ENCODE measurements at places on chromosomes 1 and 21.

DNA sequence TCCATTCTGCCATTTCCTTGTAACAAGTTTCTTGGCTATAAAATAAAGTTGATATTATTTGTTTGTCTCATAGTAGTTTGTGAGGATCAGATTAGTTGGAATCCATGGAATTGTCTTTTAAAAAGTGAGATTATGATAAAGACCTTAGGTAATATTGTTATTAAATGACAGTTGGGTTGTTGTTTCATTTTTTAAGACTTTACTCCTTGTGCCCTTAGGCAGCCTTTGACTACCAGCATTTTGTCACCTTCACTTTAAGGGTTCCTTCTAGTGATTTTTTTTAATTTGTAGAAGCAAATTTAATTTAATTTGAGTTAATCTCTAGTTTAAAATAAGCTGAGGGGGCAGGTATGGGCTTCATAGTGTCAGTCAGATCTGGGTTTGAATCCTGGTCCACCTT, 84.6 kb upstream of the ZNF326 start:
- DNase-seq, result no peak

DNA sequence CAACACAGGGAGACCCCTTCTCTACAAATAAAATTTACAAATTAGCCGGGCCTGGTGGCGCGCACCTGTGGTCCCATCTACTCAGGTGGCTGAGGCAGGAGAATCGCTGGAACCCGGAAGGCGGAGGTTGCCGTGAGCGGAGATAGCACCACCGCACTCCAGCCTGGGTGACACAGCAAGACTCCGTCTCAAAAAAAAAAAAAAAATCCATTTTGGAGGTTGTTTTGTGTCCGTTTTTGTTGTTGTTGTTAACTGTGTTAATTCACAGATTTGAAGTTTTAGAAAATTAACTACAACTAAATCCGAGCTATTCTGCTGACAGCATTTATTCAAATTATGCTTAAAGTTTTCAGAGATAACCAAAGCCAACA, 618 bp downstream of the CLCC1 start:
- peak; percentile 62 for DNase-seq

- DNase-seq, result no peak
Observed at GRCh38 chr1:150121236-150121862, 28.4 kb upstream of the PLEKHO1 start.

- no peak for DNase-seq
Observed at GRCh38 chr1:117564227-117565075, 41.4 kb upstream of the TENT5C start.

GRCh38 chr21:40143822-40144525, 276.7 kb downstream of the PCP4 start:
- peak; percentile 43 for DNase-seq

- DNase-seq, result no peak
Observed at GRCh38 chr1:196464480-196464941, 143.7 kb downstream of the KCNT2 start.

- no peak for DNase-seq
Observed at GRCh38 chr1:29416267-29417146, 180.2 kb downstream of the PTPRU start.

DNA sequence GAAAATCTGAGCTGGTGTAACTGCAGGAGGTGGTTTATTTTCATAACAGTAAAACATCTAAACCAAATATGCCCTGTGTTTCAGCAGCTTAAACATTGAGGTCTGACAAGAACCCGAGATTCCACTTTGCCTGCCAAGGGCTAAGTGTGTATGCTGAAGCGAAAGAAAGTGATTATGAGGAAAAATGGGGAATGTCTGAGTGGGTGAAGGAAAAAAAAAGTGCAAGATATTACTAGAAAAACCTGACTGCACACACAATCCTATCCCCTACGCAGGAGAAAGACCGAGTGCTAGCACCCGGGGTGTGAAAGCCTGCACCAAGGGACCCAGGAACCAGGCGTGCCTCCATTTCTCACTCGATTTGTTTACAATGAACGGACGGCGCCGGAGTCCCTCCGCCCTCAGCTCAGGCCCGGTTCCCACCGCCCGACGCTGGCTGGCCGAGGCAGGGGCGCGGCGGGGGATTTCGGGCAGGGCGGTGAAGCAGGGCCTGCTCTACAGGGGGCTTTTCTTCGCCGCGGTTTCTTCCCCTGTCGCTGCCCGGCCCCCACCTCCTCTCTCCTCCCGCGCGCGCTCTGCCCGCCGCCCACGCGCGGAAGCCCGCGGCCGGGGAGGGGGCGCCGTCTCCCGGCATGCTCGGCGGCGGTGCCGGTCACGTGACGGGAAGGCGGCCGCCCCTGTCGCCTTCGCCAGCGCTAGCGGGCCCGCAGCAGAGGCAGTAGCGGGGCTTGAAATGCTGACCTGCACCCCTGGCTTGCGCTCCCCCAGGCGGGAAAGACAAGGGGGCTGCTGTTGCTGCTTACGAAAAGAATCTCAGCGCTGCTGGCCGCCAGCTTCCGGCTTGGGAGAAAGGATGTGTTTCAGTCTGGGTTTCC, 35.9 kb downstream of the ITPKB start:
- peak; percentile 84 for DNase-seq

DNA sequence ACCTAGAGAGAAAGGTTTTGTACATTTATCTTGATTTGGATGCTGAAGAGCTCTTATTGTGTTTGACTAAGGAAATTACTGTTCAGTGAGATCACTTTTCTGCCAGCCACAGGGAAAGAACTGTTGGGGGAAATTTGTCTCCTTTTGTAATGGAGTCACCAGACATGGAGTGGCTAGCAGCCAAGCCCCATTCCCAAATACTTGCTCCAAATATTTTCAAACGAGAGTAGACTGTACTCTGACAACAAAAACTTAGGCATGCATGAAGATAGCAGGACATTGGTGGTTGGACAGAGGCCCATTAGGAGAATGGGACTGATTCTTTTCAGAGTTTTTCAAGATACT, 21.1 kb downstream of the IPO9 start:
- DNase-seq, result no peak

DNA sequence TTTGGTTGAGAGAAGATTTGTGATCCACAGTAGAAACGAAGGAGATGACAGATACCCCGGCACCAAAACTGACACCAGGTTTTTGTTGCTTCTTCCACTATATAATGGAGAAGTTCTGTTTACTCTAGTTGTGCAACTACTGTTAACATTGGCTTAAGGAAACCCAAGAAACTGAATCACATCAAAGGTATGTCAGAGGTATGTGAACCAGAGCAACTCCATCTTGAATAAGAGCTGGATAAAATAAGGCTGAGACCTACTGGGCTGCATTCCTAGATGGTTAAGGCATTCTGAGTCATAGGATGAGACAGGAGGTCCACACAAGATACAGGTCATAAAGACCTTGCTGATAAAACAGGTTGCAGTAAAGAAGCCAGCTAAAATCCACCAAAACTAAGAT, 173.7 kb upstream of the CAMK1G start:
- DNase-seq, result no peak

DNA sequence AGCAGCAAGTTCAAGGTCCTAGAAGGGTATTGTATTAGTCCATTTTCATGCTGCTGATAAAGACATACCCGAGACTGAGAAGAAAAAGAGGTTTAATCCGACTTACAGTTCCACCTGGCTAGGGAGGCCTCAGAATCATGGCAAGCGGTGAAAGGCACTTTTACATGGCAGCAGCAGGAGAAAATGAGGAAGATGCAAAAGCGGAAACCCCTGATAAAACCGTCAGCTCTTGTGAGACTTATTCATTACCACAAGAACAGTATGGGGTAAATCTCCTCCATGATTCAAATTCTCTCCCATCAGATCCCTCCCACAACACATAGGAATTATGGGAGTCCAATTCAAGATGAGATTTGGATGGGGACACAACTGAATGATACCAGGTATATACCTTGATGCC, 409.5 kb downstream of the NTNG1 start:
- DNase-seq, result no peak

DNA sequence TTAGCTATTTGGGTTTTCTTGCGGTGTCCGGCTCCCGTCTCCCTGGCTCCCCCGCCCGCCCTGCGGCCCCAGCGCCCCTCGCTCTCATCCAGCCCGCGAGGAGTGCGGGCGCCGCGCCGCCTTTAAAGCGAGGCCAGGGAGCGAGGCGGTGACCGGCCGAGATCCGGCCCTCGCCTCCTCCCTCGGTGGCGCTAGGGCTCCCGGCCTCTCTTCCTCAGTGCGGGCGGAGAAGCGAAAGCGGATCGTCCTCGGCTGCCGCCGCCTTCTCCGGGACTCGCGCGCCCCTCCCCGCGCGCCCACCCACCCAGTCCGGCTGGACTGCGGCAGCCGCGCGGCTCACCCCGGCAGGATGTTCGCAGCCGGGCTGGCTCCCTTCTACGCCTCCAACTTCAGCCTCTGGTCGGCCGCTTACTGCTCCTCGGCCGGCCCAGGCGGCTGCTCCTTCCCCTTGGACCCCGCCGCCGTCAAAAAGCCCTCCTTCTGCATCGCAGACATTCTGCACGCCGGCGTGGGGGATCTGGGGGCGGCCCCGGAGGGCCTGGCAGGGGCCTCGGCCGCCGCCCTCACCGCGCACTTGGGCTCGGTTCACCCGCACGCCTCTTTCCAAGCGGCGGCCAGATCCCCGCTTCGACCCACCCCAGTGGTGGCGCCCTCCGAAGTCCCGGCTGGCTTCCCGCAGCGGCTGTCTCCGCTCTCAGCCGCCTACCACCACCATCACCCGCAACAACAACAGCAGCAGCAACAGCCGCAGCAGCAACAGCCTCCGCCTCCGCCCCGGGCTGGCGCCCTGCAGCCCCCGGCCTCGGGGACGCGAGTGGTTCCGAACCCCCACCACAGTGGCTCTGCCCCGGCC, 492 bp downstream of the HLX start:
- DNase-seq, result peak; percentile 24

DNA sequence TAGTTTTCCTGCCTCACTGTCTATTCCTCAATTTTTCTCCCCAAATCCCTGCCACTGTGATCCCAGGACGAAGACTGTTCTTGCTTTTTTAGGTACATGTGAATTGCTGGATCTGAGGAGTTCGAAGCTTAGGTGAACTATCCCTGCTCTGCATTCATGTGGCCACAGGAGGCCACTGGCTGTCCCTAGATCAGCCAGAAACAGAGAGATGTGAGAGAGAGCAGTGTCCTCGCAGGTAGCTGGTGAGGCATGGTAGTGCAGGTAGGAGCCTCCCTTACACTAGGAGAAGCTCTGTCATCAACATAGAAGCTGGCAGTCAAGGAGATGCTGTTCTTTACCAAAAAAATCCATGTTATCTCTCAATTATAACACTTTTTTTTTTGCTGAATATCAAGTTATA, 71.5 kb downstream of the USP24 start:
- DNase-seq, result peak; percentile 31

- DNase-seq, result peak; percentile 23
Observed at GRCh38 chr1:84847253-84848250, 45.5 kb downstream of the LPAR3 start.

DNA sequence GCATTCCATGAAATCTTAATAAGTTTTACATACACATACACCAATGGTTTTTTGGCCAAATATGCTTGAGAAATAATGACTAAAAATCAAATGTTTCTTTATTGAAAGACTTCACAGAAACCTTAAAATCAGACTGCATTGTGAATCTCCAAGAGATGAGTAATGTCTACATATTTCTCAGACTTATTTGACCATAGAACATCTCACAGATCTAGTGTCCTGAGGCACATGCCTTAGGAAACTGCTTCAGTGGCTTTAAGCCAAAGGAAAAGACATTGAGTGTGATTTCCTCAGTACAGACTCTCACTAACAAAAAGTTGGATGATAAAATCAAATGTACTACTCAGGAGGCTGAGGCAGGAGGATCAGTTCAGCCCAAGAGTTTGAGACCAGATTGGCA, 6.2 kb upstream of the C1orf105 start:
- DNase-seq, result no peak

GRCh38 chr1:65894738-65895605, 102.3 kb downstream of the PDE4B start:
- DNase-seq, result no peak

GRCh38 chr1:45410850-45411509, 70.7 kb upstream of the MUTYH start:
- no peak for DNase-seq

DNA sequence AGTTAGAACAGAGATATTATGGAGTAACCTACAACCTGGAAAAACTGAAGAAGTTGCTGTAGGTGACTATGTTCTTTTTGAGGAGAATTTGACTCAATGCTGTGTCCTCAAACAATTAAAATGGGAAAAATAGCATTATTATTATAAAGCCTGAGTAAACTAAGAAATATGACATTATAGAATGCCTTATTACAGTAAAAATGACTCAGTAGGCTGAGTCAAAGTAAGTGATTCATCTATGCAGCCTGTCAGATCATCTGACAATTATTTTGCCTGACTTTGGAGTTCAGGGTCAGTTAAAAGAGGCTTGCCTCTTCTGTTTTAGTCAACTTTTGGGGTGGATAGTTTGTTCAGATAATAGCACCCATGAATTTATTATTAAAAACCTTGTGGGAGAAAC, 150.8 kb upstream of the PTGFR start:
- DNase-seq, result no peak

DNA sequence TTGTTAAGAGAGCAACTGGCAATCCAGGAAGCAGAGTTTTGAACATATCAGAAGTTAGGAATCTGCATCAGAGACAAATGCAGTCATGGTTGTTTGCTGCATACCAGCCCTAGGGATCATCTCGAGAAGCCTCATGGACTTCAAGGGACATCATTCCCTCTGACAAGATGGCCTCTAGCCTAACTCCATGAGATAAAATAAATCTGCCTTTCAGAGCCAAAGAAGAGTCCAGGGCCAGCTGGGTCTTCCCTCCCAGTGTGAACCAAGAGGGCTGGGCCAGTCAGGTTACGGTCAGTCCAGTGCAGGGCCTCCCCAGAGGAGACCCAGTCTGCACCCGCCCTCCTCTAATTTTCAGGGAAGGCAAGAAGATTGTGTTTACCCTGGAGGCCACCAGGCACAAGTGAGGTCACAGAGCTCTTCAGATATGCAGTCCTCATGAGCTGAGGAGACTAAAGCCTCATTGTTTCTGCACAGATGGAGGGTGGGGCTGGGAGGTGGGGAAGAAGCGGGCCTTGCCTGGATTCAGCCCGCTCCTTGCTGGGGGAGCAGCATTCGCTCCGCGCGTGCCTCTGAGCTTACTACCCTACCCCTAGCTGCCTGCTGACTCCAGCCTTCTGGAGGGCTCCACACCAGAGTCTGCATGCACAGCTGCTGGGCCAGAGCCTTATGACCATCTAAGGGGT, 52.8 kb downstream of the CAPN2 start:
- DNase-seq, result no peak

DNA sequence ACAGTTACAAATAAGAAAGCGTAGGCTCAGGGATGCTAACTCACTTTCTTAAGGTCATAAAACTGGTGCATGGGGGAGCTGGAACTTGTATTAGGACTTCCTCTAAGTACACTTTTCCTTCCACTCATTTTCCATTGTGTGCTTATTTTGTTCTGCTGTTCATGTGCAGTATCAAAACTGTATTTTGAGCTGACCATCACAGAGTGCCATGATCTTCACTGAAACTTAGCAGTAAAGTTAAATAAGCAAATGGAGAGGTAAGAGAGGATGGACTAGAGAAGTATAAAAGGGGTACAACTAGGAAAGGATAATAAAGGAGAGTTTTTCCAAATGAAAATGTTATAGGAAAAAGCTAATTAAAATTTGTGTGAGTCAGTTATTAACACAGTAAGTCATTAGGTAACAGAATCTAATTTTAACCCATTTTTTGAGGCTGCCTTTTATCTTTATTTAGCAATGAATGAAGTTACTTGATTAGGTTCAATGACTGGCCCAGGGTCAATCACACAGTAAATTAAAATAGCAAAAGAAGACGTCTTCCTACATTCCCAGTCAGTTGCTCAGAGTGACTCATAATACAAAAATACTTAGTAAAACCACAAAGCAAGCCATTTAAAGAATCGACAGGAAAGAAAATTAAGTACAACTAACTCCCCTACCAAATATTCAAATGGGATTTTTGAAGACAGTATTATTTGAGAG, 165.8 kb upstream of the C1orf105 start:
- no peak for DNase-seq

GRCh38 chr1:212153635-212154034, 118.1 kb downstream of the DTL start:
- DNase-seq, result no peak

Data from GM12865 (cell line).